ENCODE measurements at places on chromosomes 2 and 18.

DNA sequence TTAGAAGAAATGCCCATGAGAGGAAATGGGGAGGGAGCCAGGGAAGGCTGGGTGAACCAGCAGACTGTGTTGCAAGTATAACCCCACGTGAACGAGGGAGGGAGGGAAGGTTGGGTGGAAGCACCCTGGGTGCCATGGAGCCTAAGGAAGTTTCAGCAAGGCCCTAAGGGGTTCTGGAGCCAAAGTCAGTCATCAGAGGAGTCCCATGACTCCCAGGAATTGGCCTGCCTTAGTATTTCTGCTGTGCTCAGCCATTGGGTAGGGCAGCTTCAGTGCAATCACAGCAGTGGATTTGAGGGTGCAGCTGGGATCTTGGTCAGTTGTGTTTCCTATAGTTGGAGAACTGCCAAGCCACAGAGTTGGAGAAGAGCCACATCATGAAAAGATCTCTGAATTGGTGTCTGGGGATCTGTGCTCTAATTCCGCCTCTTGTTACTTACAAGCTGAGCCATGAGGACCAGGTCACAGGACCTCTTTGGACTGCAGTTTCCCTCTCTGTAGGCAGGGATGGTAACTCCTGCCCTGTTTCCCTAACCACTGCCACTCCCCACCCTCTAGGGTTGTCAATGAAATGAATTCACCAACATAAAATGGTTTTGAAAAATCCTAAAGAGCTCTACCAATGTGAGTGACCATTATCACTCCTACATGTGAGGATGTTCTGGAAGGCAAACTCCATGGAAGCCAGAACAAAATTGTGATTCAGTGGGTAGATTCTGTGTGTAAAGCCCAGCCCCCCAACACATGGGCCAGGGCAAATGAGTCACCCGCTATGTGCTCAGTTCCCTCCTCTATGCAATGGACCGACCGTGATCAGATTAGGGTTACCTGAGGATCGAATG is 108.9 kb downstream of the CLIP4 start:
- DNase-seq, result no peak

DNA sequence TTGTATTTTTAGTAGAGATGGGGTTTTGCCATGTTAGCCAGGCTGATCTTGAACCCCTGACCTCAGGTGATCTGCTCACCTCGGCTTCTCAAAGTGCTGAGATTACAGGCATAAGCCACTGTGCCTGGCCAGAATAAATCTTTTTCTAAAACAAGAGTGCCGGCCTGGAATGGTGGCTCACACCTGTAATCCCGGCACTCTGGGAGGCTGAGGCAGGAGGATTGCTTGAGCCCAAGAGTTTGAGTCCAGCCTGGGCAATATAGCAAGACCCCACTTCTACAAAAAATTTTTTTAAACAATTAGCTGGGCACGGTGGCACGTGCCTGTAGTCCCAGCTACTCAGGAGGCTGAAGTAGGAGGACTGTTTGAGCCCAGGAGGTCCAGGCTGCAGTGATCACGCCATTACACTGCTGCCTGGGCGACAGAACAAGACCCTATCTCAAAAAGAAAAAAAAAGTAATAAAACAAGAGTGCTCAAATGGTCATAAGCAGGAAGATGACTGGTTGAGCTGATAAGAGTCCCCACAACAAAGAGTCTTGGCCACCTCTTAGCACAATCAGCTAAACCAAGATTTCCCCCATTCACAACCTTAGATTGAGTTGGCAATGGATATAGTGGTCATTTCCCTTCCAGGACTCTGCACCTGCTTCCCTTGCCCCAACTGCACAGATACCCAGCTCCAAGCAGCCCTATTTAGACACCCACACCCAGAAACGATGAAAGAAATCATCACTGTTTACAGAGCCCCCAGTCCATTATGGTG is 5.8 kb upstream of the UCN start:
- no peak for DNase-seq

DNA sequence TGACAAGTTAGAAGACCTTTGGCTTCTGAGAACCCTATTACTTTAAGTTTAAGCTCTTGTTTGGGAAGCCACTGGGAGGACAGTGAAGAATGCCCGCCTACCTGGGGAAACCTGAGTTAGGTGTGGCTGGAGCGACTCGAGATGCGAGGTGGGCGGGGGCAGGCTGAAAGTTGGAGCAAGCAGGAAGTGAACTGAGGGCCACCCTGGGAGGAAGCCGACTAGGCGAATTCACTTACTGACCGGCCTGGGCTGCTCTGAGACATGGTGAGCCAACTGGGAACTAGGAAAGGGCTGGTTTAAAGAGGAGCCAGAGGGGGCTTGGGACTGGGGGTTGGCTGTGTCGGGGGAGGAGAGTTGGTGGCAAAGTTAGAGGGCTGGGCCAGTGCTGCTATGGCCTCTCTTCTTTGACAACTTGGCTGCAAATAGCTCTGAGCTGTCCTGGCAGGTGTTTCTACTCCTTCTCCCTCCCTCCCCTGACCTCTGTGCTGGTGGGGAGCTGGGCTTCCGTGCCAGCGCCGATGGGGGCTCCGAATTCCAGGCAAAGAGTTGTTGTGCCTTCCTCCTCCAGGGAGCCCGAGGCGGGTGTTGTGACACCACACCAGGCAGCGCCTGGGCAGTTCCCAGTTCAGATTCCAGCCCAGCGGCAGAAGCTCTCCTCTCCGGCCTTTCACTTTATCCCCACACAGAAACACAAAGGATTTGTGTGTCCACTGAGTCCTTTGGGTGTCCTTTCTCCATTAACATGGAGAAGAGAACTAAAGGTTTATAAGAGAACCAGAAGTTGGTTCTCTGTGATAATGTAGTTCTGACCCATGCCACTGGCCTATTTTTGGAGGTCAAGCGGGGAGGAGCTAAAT is at the start of gene VAMP8:
TSS of gene VAMP8 (plus strand) at position 201 of the 857 bp plus-strand sequence. CDS start at position 262, 61 bp downstream.
- no peak for DNase-seq

DNA sequence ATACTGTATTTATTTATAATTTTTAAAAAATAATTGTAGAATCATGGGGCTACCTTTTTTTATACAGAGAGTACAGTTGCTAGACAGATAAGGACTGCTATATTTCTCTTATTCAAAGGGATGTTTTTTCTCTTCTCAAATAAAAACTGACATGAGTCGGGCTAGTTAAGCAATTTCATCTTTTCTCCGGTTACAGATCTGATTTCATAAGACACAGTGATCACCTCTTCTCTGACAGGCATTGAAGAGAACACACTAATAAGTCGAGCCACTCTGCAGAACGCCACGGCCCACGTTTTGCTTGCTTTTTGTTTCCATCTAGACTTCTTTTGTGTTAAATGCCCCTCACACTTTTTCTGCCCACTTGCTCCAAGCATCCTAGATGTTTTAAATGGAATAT is 85.4 kb downstream of the HNRNPLL start:
- no peak for DNase-seq

GRCh38 chr2:17918789-17919188 is 40.3 kb downstream of the KCNS3 start:
- DNase-seq, result no peak

GRCh38 chr2:149064365-149064841 is 25.9 kb downstream of the LYPD6B start:
- DNase-seq, result no peak

DNA sequence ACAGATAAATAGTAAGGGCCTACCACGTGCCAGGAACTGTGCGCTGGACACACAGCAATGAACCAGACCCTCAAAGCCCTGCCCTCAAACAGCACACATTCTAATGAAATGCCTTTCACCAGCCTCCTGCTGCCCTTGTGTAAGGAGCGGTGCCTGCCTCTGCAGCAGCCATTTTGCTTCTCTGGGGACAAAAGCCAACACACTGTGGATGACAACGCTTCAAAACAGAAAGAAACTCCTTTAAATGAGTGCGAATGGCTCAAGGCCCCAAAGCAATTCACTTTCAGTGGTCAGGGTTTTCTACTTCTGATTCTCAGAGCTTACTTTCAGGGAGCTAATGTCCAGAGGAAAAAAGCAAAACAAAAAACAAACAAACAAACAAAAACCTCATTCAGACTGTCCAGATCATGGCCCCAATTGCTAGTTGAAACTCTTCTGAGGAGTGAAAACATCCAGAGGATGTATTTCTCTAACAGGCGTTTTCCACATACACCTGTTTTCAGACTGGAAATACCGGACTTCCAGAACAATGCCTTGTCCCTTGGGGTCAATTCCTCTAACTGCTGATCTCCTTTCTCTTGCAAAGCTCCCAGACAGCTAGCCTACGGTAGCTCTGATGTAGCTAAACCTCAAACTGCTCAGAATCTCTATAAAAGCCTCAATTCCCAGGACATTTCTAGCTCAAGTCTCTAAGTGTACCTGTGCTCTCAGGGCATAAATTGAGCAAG is 323.3 kb upstream of the ZNF521 start:
- no peak for DNase-seq

DNA sequence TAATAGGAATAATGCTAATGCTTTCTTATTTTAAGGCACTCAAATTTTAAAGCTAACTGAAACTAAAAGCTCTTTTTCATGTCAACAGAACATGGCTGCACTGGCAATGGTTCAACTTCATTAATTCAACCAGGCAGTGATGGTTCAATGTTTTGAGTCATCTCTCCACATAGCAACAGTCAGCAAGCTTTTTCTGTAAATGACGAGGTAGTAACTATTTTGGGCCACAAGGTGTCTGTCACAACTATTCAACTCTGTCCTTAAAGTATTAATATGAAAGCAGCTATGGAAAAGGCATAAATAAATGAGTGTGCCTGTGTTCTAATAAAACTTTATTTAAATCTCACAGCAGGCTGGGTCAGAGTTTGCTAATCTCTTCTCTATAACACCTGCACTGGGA is 1425.6 kb upstream of the PIK3C3 start:
- no peak for DNase-seq

DNA sequence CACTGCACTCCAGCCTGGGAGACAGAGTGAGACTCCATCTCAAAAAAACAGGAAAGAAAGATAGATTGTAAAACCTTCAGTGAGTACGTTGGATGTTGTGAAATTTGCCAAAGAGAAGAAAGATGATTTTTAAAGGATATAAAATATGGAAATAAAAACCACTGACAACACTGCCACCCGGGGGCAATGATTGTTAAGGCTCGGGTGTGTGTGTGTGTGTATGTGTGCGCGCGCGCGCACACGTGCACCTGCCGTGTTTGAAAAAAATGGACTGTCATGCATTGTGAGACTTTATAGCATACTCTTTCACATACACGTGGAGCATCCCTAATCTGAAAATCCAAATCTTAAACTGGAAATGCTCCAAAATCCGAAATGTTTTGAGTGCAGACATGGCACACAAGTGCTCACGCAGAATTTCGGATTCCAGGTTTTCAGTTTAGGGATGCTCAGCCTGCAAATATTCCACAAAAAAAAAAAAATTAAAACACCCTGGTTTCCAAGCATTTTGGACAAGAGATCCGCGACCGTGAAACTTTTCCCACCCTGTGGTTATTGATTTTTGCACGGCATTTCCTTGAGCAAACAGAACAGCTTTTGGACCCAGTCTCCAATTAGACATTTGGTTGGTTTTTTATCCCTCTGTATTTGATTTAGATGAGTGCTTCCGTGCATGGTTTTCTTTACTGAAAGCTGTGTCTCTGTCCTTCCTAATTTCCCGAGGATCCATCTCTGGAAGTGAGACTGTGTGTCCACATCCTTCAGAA is 269.2 kb downstream of the AGAP1 start:
- no peak for DNase-seq

DNA sequence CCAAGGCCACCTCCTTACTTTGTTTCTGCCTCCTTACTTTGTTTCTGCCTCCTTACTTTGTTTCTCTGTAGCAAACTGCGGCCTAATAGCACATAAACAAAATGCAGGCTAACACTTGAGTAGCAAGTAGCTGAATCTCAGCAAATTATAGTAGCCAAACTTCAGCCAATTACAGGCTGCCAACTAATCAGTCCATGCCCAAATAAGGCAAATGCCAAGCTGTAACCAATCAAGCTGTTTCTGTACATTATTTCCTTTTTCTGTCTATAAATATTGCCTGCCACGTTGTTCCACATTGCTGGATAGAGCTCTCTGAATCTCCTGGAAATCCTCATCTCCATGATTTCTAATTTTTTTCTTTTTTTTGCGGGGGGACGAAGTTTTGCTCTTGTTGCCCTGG is 28.7 kb upstream of the FRZB start:
- no peak for DNase-seq

- DNase-seq, result no peak
These were observed 166.0 kb upstream of the PIK3C3 start for GRCh38 chr18:41789001-41789400.

- DNase-seq, result no peak
These were observed 45.3 kb upstream of the STAT1 start for GRCh38 chr2:191059308-191059707.

DNA sequence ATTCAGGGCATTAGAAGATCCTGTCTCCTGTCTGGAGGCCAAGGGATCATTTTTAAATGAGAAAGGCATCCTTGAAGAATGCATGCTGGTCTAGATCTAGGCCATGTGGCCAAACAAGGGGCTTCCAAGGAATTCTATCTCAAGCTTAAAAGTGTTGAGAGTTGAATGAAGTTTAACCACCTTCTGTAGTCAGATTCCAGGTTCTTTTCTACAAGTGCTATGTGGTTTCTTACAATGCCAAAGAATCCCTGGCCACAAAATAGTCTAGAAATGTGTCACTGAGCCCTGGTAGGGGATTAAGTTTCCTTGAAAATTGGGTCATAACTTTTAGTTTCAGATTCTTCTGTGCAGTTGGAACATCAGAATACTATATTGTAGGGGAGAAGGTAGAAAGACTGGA is 640.7 kb upstream of the ACVR2A start:
- DNase-seq, result no peak

DNA sequence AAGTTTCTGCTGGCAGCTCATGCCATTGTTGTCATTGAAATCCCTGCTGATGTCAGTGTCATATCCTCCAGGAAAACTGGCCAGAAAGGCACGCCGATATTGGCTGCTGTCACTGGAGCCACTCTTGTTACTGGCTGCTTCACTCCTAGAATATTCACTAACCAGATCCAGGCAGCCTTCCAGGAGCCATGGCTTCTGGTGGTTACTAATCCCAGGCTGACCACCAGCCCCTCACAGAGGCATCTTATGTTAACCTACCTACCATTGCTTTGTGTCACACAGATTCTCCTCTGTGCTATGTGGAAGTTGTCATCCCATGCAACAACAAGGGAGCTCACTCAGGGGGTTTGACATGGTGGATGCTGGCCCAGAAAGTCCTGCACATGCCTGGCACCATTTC is 27.0 kb upstream of the MTX2 start:
- DNase-seq, result no peak

- DNase-seq, result no peak
These were observed 150.7 kb downstream of the GALNT14 start for GRCh38 chr2:30987566-30987965.

- DNase-seq, result no peak
These were observed 5.8 kb upstream of the FIGLA start for GRCh38 chr2:70796262-70796661.
